ENCODE measurements at places on chromosomes 6 and 20.

DNA sequence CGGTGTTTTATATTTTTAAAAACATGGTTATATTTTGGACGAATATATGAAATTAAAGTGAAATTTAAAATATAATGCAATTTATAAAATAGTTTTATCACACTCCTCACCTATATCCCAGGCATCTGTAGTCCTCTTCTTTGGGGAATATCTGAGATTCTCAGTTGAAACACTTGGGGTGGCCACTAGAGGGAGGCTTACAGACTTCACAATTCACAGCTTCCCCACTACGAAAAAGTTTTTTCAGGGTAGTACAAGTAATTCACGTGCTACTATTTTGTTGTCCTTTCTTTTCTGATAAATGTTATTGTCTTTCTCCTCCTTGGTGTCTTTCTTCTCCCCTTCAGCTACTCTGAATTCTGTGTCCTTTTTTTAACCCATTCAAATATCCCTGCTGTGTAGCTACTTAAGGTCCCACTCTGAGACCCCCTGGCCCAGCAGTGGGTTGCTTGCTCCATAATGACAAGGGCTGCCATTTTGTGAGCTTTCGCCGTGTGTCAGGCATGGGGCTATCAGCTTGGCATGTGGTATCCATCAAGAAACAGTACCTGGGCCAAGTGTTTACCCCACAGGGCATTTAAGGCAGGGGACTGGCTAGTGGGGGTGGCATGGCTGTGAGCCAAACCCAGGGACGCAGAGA is 43.6 kb upstream of the PHACTR3 start:
- no peak for DNase-seq

- no peak for DNase-seq
Observed at GRCh38 chr6:29633534-29633905, 537 bp upstream of the GABBR1 start.

DNA sequence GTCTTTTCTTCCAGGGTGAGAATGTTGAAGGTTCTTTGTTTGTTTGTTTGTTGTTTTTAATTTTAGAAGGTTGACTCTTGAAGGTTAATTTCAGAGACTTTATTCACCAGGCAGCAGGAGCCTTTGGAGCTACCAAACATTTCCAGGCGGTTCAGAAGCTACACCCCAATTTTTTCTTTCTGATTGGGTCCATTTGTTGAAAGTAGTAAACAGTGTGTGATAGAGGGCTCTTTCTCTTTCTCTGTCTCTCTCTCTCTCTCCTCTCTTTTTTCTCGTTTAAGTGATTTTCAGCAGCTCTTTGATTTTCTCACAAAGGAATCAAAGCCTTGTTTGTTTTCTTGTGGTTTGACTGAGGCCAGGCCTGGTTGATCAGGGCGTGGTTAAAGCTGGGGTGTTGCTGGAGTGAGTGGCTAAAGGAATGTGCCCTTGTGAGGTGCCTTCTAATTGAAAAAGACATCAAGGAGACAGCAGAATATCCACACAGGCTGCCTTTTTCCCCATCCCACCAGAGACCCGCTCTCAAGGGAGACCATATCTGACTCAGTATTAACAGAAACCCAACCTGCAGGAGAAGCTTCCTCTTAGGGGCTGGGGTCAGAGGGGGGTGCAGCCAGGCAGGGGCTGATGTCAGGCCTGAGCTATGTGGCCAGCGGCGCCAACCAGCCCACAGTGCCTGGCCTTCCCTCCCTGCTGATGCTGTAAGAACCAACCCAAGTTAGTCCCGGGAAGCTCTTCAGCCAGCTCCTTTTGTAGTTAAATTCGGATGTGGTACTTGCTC is 40.4 kb upstream of the NAA20 start:
- no peak for DNase-seq

DNA sequence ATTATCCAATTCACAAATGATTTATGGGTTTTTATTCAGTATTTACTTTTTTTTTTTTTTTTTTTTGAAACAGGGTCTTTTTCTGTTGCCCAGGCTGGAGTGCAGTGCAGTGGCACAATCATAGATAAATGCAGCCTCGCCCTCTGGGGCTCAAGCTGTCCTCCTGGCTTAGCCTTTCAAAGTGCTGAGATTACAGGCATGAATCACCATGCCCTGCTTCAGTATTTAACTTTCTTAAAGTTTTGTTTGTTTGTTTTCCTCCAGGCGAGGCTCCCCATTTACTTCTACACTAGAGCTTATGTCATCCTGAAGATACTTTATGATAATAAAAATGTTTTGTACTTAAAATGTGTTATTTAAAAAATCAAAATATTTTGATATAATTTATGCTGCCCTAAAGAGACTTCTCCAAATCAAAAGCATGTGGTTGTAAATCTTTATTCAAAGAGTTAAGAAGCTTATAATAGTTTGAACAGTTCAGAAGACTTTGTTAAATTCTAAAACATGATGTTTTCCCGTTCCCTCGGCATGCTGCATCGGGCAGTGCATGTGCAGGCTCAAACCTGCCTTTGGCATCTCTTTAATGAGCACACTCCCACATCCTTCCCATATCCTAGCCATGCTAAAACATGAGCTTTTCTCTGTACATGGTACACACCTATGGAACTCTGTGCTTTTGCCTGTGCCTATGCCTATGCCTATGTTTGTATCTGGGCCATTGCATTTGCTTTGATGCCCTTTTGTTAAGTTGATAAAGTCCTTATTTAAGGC is 11.0 kb downstream of the SMPDL3A start:
- DNase-seq, result no peak

GRCh38 chr20:41116282-41116956 is 20.9 kb upstream of the PLCG1 start:
- DNase-seq, result no peak

DNA sequence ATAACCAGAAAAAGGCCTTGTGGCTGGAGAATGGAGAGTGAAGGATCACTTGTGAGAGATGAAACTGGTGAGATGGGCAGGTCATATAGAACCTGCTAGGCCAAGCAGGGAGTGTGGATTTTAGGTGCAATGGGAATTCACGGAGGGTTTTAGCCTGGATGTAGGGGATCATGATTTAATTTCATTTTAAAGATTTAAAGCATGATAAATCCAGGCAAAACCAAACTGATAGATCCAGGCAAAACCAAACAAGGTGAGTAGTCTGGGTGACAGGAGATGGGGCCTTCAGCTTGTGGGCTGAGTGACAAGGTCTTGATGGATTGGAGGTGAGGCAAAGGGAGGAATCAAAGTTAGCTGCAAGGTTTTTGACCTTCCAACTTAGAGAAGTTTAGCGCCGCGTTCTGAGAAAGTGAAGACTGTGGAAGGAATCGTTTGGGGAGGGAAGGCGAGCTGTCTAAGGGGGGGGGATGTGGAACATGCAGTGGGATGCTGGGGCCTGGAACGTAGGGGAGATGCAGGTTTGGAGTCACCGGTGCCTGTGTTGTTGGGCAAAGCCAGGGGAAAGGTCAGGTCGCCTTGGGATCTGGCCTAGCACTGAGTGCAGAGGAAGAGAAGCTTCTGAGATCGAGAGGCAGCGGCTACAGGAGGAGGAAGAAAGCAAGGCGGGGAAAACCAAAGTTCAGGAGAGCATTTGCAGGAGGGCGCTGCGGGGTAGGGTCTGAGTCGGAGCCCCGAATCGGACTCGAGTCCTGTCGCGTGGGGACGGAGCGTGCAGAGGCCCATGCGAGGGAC is 1.3 kb upstream of the PLCG1 start:
- no peak for DNase-seq

DNA sequence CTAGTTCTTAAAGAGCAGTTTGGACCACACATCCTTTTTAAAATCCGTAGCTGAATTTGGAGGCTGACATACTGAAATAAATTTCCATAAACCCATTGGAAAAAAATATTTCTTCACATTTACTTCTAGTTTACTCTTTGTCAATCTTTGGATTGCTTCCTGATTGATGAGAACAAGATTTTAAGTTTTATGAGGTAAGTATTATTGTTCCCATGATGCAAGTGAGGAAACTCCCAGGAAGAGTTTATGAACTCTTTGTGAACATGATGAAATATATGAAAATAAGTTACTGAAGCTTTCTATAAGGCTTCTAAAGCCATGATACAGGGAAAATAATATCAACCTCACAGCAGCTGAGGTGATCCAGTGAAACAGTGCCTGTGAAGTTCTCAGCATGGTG is 320.0 kb downstream of the GJA1 start:
- DNase-seq, result no peak

Measured in effector memory CD4-positive, alpha-beta T cell (primary cell).